ENCODE measurements at places on chromosomes 4 and X. TPM values are rescaled to one million over a fixed set of nuclear protein-coding genes. Genes with fewer than 3 reads are reported as not detected.

DNA sequence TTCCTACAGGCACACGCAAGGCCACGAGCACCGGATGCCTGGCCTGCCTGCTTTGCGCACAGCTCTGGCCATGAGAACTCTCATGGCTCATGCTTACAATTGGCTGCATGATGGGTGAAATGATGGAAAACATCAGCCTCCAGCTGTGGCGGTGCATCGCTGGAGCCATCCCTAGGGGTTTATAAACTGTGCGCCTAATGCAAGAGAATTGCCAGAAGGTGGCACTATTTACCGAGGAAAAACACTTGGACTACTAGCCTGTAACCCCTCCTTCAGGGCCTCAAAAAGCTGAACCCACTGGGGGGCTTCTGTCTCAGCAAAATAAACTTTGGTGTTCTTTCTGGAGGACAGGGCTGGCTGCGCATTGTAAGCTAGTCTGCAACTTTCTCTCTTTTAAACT is 51.9 kb downstream of the PHKA2 start:
- DNase-seq: peak; percentile 7

GRCh38 chr4:3387154-3387942 is 54.4 kb upstream of the HGFAC start:
- DNase-seq: peak; percentile 13

- no peak for DNase-seq
These were observed 337.7 kb upstream of the FAM241A start for GRCh38 chr4:111807576-111807975.

- DNase-seq: no peak
These were observed 7.5 kb upstream of the TIMP1 start for GRCh38 chrX:47574547-47575301.

DNA sequence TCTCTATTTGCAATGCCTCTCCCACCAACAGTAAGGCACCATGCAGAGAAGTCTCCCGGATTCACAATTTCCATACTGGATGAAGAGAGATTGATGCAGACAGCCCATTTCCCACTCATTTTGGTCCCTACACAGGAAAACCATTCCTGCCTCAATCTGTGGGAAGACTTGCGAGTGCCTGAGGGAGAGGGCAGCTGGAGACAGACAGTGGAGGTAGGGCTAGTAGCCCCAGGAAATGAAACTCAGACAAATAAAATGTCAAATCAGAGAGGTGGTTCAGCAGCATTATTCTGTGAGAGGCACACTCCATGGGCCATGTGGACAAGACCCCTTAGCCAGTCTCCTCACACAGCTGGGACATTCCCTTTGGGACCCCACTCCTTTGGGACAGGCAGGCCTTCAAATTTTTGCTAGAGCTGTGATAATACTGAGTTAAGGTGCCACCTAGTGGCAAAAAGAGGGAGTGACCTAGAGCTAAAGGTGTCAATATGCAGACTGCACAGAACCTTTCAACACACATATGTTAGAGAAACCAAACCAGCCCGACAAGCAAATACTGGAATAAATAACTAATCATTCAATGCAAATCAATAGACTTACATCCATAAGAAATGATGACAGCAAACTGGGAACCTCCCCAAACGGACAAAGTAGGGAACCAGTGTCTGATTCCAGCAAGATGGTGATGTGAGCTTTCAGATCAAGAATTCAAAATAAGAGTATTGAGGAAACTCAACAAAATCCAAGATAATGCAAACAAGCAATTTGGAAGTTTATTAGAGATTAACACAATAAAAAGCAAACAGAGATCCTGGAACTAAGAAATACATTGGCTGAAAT is 1865.3 kb upstream of the AGA start:
- DNase-seq: peak; percentile 21

Gene RS1
- total RNA-seq: not detected

Gene TEX11
- not detected for total RNA-seq

Gene XK
- total RNA-seq: 0.26 TPM
